Central memory CD4-positive, alpha-beta T cell (primary cell): ENCODE measurements at places on chromosomes 3 and 15.

GRCh38 chr3:161050935-161051334, 54.2 kb downstream of the B3GALNT1 start:
- no peak for DNase-seq

DNA sequence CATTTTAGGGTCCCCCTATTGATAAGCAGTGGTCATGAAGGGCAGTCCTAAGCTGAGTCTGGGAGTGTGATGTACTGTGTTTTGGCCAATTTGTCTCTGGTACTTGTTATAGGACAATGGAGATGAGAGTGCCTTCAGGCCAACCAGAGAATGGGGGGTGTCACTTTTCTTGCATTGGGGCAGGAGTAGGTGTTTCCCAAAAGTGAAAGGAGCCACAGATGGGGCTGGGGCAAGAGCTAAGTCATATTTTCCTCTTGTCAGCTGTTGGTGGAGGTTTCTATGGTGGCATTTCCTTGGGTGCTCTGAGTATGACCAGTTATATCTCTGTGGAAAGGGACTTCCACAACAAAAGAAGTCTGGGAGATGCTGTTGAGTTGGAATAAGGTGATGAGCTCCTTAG, 24.7 kb upstream of the BSN start:
- no peak for DNase-seq

DNA sequence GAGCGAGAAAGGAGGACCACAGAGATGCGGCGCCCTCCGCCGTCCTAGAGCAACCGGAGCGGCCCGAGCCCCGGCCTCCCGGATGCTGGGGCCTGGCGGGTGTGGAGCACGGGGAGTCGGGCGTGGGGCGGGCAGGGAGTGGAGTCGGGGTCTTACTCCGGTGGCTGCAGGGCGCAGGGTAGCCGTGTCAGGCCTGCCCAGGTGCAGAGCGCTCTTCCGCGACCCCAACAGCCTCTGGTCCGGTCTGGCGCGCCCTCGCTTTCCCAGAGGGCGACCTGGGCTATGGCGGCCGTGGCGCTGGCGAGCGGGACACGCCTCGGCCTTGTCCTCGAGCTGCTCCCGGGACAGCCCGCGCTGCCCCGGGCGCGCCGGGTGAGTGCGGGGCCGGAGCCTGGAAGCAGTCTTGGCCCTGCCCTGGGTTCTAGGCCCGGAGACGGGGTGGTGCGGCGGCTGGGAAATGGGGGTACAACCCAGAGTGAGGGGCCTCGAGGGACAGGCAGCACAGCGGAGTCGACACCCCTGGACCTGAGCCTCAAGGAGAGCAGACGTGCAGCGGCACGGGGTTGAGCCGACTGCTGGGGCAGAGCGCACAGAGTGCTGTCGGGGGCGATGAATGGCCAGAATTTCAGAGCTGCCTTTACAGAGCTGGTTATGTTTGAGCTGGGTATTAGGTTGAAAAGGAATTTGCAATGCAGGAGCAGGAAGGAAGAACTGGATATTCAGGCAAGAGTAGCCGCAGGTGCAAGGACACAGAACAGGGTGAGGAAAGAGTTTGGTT, at the start of gene ZNF662:
Gene ZNF662, plus strand, starts transcription at position 73 of the 778 bp plus-strand sequence. CDS start 1,973 bp downstream, outside the sequence.
- no peak for DNase-seq

DNA sequence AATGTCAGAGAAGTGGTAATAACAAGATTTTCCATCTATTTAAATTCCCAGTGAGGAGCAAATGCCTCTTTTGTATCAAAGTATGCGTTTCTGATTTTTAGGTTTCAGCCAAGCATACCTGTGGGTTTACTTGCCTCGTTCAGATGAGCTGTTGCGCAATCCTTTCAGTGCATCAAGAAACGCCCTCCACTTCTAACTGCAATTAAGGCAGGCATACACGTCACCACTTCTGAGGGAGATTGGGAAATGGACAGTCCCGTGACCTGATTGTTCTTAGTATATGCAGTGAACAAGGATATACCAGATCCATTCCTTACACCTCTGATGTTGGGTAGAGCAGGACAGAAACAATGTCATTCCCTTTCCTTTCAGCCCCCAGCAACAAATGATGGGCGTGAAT, 219.0 kb downstream of the ITPR1 start:
- DNase-seq = no peak

- DNase-seq = no peak
These were observed 25.8 kb downstream of the DYNC1LI1 start for GRCh38 chr3:32544894-32545293.

DNA sequence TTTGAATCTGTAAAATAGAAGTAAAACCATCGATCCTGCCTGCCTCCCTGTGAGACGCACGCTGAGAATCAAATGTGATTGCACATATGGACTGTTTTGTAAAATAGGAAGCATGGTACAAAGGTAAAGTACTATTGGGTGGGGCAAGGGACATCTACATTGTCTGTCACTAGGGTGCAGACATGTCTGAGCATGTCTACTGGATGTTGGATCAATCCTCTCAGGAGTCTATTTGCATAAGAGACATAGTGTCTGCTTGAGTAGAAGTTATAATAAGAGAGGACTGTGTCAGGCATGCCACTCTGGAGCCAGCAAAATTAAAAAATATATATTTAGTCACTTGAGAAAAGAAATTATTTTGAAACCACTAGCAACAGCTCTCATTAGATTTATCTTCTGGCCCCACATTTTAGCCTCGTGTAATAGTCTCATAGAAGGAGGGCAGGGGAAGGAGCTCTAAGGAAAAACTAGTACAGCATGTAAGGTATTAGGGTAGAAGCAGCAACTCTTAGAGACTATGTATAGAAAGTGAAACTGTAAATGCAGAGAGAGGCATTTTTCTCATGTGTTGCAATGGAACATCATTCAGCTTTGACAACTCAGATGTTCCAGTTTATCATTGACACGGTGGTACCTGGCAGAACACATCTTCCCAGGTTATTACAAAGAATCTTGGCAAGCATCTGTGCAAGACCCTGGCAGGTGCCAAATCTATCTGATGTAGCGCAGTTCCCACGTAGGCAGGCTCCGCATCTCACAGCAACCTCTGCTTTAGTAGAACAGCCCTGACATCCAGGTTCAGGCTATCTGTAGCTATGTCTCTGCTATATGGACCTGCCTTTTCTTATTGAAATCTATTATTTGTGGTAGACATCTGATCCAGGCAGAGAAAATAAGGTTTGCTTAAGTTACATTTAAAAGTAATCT, 85.2 kb upstream of the CHL1 start:
- no peak for DNase-seq

DNA sequence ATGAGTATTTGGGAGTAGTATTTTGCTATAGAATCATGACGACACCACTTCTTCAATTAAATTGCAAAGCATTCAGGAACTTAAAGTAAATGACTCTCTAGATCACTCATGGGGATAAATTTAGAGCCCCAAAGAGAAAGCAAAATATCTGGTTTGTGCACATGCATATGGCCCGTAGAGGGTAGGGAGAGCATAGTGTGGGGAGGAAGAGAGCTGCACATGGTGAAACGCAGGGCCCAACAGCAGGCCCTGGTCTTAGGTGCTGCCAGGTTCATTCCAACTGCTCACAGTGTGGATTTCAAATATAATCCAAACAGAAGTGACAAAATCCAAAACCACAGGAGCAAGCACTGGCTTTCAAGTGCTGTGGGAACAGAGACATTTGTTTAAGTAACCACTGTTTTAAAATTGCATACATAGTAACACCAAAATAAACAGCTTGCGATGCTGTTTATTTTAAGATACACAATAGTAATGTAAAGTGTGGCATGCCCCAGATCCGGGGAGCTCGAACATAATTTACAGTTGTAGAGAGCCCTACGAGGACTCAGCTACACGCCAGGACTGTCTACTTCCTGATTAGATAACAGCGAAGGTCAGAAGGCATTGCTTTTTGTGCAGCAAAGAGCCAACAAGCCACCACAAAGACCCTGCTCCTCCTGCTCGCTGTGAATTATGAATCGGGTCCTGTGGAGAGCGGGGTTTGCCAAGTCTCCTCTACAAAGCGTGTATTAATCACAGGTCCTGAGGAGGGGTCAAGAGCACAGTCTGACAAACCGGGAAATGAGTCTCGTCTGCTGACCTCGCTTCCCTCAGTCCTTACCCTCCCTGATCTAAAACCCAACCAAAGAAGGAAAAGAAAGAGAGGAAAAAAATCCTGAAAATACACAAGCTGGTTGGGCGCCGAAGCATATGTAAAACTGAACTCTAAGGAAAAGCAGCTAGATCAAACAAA, 80.6 kb downstream of the MEIS2 start:
- no peak for DNase-seq

DNA sequence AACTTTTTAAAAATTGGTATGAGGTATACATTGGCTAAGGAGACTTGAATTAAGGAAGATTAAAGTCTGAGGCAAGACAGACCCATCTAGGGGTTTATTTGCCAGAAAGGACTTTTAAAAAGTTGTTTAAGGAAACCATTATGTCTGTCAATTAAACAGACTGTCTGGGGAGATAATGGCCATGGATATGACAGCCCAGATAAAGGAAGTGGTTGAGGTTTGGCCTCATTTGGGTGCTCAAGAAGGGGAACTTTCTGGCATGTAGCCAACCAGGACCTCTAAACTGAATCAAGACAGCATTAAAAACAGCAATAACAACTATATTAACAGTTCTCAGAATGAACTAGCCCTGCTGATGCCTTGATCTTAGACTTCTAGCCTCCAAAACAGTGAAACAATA, 9.9 kb upstream of the CD200R1L start:
- DNase-seq = peak; percentile 57

DNA sequence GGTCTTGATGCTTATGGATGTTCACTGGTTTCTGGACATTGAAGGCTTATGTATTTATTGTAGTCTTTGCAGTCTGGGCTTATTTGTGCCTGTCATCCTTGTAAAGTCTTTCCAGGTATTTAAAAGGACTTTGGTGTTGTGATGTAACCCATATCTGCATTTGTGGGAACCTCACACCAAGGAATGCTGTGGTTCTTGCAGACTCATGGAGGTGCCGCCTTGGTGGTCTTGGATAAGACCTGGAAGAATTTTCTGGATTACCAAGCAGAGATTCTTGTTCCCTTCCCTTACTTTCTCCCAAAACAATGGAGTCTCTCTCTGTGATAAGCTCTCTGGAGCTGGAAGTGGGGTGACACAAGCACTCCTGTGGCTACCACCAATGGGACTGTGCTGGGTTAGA, 363.5 kb upstream of the NECTIN3 start:
- DNase-seq = no peak

GRCh38 chr3:166248784-166249183, 411.6 kb upstream of the BCHE start:
- no peak for DNase-seq

DNA sequence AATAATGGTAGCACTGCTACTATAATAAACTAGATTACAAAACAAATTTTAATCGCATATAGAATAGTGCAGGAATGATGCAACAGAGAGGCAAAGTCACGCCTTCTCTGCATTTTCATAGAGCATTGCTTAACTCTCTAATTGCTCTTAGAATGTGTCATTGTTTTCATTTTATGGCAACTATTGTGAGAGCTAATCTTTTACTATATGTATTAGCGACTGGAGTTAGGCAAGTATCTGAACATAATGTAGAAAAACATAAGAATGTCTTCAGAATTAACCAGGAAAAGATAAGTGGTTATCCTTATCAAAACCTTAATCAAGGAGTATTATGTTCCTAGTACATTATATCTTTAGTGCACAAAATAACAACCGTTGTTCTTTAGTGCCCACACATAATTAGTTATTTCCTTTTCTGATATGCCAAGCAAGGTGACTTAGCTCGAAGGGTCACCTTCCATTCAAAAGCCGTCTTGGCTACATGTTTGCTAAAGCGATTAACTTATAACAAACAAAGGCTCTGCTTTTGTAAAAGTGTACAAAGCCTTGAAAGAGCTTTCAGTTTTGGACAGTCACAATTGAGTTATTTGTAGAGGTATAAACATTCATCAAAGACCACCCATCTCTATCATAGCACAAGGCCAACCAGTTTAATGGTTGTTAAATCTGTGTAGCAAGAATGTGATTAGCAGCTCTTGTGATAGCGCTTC, 1328.9 kb downstream of the ROBO2 start:
- DNase-seq = no peak

- DNase-seq = no peak
These were observed 607.5 kb upstream of the NAALADL2 start for GRCh38 chr3:174251681-174252080.

DNA sequence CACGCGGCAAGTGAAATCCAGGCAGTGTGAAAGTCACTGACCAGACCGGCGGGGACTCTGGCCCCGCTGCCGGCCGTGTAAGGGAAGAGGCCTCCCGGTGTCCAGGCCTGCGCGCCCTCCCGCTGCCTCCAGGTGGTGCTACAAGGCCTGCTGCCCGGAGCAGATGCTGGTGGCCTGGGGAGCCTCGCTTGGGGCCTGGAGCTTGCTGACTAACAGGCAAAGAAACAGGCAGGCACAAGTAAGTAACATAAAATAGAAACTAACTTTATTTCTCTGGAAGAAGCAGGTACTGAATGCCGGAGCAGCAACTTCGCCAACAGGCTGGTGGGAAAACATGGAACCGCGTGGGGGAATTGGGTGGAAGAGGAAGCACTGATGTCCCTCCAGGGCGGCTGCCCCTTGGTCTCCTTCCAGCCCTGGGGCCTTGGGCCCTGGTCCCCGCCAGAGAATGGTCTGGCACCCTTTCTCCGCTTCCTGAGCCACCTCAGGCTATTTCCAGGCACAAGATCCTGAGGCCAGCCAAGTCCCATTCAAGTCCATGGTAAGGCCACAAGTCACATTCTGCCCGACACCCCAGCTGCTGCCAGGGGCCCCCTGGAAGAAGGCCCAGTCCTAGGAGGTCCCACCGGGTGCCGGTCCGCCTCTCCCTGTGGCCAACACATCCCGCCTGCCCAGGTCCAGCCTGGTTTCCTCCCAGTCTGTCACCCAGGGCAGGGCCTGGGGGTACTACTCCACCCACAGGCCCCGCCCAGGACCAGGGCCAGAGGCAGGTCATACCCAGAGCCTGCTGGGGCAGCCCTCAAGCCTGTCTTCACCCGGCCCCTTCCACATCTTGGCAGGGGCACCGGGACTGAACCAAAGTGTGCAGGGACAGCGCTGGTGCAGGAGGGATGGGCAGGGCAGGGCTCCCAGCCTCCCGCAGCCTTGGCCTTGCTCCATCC, 45.0 kb downstream of the TNK2 start:
- DNase-seq = peak; percentile 40

- DNase-seq = no peak
These were observed 25.8 kb downstream of the TERC start for GRCh38 chr3:169739067-169739466.

DNA sequence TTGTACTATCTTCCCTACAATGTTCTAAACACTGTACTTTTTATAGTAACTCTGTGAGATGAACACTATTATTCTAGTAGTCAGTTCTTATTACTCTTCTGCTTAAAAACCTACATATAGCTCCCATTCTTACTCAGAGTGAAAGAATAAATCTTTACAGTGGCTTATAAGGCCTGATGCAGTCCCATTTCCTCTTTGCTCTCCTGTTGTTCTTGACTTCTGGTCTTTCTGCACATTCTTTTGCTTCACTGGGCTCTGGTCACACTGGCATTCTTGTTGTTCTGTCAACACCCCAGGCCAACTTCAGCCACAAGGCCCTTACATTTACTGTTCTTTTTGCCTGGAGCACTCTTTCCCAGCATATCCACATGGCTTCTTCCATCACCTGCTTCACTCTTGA, 58.2 kb upstream of the TP63 start:
- DNase-seq = no peak

- no peak for DNase-seq
These were observed 127.5 kb downstream of the BDH1 start for GRCh38 chr3:197428117-197428801.

- no peak for DNase-seq
These were observed 65.4 kb downstream of the TFRC start for GRCh38 chr3:196016485-196016884.

- DNase-seq = no peak
These were observed 245.1 kb downstream of the ADAMTS17 start for GRCh38 chr15:100096700-100097099.

- DNase-seq = no peak
These were observed 69.7 kb downstream of the CACNA2D3 start for GRCh38 chr3:54192026-54192425.

GRCh38 chr15:101044625-101045235, 125.6 kb downstream of the LRRK1 start:
- DNase-seq = no peak
